Activated T-cell treated with anti-CD3 and anti-CD28 coated beads for 4 hours (primary cell): ENCODE measurements at places on chromosomes 6 and 20.

DNA sequence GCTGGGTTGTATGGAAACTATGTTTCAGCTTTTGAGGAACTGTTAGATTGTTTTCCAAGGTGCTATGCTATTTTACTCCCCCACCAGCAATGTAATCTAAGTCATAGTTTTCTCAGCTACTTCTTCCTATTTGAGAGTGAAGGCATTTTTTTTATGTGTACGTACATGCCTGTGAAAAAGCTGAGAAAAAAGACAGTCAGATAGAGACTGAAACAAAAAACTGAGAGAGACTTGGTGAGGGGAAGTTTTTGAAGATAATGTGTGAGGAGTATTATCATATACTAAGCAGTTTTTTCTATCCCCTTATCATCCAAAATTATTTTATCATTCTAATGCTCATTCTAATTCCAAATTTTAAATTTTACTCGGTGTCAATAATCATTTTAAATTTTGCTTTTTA lies 780.0 kb downstream of the BCKDHB start:
- no peak for DNase-seq

DNA sequence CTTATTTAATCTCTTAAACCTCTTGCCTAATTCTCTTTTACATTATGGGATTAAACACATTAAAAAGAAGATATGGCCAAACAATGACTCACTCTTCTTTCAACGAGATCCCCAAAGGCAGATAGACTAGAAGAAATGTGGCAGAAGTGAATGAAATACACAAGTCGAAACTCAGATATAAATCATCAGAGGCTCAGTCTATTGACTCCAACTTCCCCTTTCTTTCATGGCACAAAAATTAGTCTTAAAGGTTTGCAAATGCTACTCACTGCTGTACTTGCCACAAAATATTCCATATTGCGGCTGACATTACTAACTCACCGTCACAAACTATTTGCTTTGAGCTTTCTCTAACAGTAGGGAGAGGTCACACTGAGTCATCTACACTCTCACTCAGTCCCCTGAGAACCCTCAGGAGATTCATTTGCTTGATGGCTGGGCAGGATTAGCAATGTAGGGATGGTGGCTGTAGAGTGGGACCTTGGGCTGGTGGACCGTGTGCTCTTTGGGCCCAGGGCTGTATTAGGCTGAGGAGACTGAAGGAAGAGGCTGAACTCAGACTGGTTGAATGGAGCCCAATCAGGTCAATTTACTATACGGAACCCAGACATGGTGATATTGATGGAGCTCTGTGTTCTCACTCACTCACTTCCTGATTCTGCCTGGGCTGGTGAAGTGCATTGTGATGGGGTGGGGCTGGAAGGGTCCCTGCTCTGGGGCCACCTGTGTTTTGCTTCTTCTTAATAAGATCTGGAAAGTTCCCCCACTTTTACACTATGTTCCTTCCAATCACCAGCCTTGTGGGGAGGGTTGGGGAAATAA lies 42.8 kb upstream of the UBR2 start:
- DNase-seq, result no peak

DNA sequence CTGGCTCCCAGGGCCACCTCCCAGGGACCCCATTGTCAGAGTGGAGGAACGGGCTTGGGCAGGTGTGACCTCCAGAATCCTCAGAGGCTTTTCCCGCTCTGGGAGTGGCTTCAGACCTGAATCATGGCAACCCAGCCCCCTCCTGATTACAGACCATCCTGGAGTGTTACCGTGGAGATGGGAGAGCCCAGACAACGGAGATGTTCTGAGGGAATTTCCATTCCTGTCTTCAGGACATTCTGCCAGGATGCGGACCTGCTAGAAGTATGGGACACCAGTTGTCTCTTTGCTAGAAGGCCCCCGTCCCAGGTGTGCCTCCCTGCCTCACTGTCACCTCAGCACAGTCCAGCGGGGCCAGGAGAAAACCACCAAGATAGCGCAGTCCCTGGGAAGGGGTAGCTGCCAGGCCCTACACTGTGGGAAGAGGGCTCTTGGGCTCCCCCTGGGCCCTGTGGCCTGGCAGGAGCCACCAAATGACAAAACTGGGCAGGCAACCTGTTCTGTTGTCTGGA lies 109.9 kb downstream of the PSMB1 start:
- DNase-seq, result no peak

DNA sequence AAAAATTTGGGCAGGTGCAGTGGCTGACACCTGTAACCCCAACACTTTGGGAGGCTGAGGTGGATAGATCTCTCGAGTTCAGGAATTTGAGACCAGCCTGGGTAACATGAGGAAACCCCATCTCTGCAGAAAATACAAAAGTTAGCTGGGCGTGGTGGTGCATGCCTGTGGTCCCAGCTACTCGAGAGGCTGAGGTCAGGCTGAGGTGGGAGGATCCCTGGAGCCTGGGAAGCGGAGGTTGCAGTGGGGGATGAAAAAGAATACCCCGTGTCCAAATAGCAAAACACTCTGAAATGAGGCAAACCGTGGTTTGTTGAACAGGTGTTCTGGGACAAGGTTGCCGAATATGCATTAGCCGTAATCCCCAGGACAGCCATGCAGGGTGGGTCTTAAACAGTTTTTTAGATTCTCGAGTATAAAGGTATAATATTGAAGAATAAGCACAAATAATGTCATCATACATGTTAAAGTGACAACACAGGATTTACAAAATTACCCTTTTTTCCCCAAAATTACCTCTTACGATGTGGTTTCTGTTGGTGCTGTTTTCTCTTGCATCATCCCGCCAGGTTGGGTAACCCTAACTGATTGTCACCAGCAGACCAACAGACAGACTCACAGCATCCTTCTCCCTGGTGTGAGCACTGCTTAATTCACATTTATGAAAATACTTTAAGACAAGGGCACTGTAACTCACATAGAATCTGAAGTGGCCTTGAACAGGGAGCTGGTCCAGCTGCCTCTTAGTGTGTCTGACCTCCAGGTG lies 9.1 kb downstream of the DNAJC5 start:
- DNase-seq, result no peak

GRCh38 chr20:44459271-44459670 lies 16.4 kb upstream of the TTPAL start:
- DNase-seq, result no peak

DNA sequence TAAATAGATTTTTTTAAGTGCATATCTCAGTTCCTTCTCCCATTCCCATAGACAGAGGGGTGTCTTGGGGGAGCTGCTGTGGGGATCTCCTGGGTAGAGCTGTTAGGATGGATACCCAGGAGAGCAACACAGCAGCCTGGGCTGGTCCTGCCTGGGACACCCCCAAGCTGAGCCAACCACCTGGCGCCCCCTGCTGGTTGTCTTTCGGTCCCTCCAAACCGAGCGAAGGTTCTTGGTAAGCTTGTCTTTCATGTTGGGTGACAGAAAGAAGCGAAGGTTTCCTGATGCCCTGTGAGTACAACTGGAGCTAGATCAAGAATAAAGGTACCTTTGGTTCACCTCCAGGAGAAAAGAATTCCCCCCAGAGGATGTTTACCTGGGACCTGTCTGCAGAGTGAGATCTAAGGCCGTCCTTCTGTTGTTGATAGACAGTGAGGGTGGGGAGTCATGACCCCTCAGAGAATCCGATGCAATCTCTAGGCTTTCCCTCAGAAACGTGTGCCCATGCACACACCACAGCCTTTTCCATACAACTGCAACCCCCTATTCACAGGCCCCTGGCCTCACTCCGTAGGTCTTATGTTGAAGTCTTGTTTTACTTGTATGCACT lies 50.8 kb downstream of the SNX9 start:
- DNase-seq, result peak; percentile 84

GRCh38 chr6:11389977-11390376 lies 147.6 kb upstream of the TMEM170B start:
- no peak for DNase-seq

GRCh38 chr6:12356983-12357972 lies 67.1 kb downstream of the EDN1 start:
- DNase-seq, result no peak

GRCh38 chr6:56387621-56388414 lies 140.4 kb upstream of the COL21A1 start:
- DNase-seq, result no peak

DNA sequence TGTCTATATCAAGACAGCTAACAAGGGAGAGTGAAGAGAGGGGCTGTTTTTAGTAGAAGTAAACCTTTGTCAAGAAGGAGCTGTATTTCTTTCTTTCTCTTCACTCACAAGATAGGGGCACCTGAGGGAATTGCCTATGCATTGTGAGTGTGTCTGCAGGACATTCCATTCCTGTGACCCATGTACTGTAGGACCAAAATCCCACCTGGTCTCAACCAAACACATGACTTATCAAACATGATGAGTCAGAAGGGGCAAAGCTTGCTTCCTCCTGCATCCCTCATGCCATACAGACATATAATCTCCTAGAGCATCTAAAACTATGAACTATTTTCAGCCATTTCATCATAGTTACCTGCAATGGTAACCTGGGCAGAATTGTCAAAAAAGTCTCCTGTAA lies 21.8 kb downstream of the PKHD1 start:
- DNase-seq, result no peak

DNA sequence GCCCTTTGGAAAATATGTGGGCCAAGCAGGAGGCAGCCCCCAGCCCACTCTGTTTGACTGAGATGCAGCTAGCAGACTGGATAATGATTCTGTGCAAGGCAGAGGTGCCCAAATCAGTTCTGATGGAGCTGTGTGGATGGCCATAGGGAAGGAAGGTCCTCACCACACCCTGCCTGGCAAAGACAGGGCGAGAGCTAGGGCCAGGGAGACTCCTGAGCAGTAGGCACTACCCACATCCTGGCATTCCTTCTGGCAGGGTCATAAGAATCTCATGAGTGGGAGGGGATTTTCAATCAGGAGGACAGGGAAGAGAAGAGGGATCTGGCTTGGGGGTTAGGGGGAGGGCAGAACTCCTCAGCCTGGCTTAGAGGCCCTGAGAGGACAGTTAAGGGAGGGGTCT lies 18.6 kb upstream of the TREM2 start:
- no peak for DNase-seq

DNA sequence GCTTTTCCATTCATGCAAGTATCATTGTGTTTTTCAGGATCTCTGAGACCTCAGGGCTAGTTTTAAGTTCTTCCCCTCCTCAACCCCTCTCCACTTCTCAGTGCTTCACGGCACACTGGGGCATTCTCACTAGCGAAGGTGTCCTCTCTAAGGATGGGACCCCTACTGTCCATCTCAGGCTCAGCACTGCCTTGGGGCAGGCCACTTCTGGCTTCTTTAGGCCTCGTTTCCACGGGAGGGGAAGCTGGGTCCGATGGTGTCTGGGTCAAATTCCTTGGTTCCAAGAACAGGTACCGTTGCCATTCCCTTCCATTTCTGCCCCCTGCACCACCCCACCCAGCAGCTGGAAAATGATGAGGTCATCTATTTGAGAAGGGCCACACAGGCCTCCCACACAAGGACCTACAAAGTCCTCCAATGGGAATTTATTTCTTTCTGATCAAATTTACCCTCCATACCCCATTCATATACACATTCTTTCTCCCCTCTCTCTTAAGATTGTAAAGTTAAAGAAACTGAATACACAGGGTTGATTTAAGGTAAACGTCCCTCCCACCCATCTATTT lies 17.2 kb downstream of the GNAS start:
- DNase-seq, result no peak

- no peak for DNase-seq
These were observed 28.3 kb upstream of the FAM83C start for GRCh38 chr20:35320396-35321126.

- no peak for DNase-seq
These were observed 193.1 kb downstream of the ATXN1 start for GRCh38 chr6:16568128-16568527.

DNA sequence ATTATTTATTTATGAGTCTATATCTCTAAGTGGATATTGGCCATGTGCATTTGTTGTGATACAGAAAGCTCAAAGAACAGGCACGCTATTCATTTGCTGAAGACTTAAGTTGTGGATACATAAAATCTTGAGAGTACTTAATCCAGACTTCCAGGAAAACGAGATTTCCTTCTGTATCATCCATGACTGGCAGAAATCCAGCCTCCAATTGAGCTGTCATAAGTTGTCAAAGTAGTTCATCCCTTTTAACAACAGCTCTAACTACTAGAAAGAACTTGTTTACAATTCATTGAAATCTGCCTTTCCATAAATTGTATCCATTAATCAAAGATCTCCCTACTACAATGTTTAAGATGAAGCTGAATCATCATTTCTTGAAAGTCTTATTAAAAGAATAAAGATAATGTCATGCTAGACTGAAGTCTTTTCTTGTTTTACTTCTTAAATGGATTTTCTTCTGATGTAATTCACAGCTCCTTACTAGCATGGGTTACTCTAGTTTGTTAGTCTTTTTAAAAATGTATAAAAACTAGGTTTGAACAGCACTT lies 447.3 kb upstream of the CITED2 start:
- DNase-seq, result no peak

DNA sequence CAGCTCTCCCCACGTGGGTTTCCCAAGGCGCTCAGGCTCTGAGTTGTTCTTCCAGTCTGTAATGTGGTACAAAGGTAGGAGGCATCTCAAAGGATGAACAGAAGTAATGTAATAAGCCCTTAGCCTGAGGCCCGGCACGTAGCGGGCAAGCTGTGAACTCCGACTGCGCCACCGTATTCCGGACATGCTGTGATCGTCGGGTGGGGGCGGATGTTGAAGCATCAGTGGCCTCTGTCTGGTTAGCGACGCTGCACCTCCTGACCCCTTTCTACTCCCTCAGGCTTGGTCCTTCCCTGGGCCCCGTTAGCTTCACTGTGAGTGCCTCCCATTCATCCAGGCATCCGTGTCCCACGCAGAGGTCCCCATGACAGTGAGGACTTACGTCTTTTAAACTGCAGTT lies 151.7 kb downstream of the ERMARD start:
- DNase-seq, result no peak

GRCh38 chr20:63241272-63241671 lies 5.6 kb downstream of the BIRC7 start:
- DNase-seq, result no peak

GRCh38 chr20:40279390-40279789 lies 409.6 kb downstream of the MAFB start:
- DNase-seq, result no peak

- DNase-seq, result no peak
These were observed 384.6 kb upstream of the FLRT3 start for GRCh38 chr20:14721926-14722452.

DNA sequence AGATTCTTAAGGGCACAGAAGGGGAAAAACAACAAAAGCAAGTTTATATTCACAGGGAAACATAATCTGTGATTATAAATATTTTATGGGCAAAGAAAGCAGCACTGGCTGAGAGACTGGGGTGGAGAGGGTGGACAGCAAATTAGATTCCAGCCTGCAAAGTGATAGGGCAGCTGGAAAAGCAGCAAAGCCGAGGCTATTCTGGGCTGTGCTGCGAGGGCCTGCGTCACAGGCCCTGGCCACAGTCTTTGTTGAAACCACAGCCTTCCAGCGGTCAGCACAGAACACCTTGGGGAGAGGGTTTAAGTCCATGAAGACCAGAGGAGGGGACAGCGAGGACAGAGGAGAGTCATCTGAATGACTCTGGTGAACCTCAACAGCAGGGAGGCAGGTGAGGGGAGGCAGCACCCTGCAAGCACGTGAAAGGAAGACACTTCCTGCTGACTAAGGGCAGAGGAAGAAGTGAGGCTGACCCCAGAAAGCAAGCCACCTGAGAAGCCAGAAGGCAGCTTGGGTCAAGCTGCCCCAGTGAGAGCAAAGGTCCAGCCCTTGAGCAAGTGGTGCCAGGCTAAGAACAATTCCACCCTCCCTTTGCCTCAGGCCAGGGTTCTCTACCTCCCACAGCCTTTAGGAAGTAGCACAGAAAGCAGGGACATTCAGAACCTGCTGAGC lies 17.1 kb downstream of the MRPL14 start:
- DNase-seq, result no peak
